ENCODE measurements at places on chromosomes 11 and 22.

- DNase-seq = no peak
Measured at GRCh38 chr11:20031155-20032001, 128.9 kb downstream of the DBX1 start.

DNA sequence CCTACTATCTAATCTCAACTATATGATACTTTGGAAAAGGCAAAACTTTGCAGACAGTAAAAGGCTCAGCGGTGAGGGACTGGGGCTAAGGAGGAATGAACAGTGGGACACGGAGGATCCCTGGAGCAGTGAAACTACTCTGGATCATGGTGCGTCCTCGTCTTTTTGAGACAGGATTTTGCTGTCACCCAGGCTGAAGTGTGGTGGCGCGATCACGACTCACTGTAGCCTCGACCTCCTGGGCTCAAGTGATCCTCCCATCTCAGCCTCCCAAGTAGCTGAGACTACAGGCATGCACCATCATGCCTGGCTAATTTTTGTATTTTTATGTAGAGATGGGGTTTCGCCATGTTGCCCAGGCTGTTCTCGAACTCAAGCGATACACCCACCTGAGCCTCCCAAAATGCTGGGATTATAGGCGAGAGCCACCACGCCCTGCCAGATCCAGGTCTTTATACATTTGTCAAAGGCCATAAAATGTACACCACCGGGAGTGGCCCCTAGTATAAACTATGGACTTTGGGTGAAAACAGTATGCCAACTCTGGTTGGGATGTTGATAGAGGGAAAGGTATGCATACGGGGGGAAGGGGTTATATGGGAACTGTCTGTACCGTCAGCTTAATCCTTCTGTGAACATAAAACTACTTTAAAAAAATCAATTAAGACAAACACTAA lies 28.0 kb upstream of the CYP2D6 start:
- DNase-seq = no peak

DNA sequence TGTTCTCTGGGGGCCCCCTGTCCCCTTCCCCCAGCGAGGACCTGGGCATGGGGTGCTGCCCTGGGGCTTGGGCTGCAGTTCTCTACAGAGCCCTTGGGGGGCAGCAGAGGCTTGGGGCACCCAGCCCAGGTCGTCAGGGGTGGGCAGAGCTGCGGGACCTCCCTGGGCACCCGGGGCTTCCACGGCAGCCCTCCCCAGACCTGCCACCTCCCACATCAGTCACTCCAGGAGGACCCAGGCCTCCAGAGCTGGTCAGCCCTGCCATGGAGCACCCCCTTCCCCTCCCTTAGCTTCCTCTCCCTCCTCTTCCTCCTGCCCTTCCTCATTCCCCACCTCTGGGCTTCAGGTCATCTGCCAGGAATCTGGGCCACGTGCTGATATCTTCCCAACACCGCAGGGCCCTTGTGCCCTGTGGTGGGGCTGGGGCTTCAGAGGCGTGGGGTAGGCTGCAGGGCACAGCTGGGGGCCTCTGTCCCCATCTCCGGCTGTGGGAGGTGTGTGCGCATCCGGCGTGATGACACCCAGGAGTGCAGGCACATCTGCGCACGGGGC lies 5.8 kb downstream of the TSPAN4 start:
- peak; percentile 80 for DNase-seq

- DNase-seq = no peak
Measured at GRCh38 chr11:104155375-104155774, 8.6 kb downstream of the PDGFD start.

DNA sequence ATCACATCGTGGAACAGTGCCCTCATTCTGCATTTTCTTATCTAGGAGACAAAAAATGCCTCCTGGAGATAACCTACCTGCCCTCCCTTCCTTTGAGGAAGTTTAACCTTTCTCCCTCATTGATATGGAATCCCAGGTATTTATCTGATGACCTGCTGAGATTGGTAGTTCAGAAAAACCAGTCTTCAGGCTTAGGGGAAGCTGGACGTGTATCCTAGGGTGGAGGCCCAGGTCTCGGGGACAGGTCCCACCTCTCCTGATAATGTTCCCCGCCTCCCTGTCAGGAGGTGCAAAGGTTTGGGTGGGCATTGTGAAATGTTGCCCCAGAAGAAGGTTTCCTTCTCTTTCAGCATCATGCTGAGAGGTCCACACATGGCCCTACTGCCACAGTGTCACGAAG lies 186.9 kb upstream of the NAV2 start:
- no peak for DNase-seq

- DNase-seq = no peak
Measured at GRCh38 chr11:59267196-59267595, 54.5 kb upstream of the MPEG1 start.

DNA sequence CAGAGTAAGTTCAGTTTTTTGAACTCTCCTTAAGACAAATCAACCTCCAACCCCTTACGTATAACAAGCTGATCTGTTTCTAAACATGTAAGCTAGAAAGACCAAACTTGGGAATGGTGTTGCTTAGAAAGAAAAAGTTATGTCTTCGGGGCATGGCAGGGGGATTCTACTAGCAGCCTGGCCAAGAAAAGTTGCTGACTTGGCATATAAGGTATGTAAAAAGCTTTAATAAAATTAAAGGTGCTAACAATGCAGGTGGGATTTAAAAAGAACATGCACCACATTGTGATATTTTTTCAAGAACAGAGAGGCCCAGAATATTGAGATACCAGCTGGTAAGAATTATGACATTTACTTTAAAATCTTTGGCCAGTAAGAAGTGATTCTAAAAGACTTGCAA lies 411.4 kb upstream of the CCDC90B start:
- DNase-seq = no peak

DNA sequence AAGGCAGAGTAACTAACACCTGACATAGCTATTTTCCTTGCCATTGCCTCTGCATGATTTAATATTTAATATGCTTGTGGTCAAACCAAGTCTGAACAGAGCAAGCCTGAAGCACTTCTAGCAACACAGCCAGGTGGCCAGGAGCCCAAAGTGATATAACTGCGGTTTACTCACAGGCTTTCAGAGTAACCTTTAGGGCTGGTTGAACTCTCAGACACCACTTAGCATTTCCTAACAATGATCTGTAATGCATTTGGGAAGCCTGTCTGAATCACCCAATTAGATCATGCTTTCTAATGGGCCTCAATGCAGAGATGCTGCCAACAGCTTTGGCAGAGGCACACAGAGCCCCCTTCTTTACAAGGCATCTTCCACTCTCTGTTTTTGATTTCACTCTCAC lies 96.1 kb downstream of the FDX1 start:
- DNase-seq = no peak

DNA sequence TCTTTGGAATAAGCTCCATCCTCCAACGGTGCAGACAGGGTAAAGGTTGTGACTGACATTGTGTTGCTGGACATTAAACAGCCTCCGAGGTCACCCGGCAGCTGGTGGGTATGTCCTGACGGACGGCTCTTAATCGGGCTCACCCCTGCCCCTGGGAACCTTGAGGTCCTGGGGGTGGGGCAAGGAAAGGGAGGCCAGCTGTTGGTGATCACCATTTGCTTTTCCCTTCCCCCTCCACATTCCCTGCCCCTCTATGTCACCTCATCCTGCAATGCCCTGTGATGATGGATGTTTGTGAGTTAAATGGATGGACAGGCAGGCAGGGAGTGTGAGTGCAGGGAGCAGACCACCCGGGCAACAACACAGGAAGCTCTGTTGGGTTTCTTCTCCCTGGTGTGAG lies 26.3 kb downstream of the APLNR start:
- DNase-seq = no peak

DNA sequence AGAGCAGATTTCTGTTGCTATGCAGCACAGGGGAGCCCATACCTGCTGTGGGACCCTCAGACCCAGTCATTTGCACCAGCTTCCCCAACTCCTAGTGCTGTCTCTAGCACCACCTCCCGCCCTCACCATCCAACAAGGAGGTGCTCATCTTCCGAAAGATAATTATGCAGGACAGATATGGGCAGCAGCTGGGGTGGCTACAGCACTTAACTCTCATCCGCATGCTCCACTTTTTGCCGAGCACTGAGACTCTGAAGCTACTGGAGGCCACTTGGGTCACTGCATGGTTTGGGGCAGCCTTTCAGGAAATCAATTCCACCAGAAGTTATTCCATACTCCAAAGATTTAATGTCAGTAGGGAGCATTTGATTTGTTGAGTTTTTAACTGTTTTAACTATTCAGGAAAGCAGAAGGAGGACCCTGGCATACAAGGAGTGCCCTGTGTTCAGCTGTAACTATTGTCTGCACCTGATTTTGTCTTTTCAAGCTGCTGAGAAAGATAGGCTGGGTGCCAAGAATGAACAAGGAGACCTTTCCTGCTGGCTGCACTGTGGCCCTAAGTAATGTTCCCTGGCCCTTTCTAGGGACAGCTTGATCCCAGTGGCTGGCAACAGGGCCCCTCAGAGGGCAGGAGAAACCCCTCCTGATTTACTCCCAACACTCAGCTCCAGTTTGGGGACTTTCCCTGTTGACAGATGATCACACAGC lies 67.3 kb upstream of the CSNK2A3 start:
- no peak for DNase-seq

GRCh38 chr11:99706848-99707247 lies 686.1 kb downstream of the CNTN5 start:
- no peak for DNase-seq

DNA sequence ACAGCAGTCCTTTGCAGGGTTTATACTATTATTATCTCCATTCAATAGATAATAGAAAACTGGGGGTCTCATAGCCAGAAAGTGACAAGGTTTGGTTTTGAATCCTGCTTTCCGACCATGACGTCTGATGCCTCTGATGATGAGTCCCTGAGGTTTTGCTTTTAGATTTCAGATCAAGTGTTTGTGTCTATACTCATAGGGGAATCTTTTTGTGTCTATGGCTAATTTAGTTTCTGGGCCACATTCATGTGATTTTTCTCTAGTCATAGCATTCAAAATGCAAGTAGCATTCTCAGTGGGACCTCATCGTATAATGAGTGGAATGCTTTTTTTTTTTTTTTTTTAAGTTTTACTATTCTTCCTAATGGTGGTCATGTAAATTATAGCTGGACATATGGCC lies 72.9 kb downstream of the TNRC6B start:
- no peak for DNase-seq

DNA sequence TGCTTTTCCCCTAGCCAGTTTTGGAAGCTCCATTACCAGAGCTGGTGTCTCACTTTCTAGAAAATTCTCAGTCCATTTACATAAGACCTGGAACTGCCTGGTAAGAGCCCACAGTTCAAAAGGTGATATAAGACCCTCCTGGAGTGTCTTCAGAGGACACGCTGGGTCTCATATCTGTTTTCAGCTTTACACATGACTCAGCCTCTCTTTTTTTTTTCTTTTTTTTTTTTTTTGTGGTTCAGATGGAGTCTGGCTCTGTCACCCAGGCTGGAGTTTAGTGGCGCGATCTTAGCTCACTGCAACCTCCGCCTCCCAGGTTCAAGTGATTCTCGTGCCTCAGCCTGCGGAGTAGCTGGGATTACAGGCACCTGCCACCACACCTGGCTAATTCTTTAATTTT lies 30.7 kb downstream of the WEE1 start:
- DNase-seq = no peak

DNA sequence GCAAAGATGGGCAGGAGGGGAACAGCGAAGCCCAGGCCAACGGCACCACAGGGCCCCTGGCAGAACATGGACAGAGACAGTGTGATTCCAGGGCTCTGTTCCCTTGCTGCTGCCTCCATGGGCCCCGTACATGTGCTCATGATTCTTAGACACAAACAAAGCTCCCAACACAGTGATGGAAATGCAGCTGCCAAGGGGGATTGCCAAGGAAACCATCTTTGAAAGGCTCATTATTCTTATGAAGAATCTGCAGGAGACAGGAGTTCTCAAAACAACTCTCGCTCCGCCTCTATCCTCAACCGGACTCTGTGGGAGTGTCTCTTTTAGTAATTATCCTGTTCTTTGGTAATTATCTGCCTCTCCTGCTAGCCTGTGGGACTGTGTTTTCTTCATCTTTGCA lies 32.2 kb downstream of the SERPINH1 start:
- DNase-seq = no peak

- no peak for DNase-seq
Measured at GRCh38 chr11:15907806-15908205, 448.5 kb downstream of the SOX6 start.

DNA sequence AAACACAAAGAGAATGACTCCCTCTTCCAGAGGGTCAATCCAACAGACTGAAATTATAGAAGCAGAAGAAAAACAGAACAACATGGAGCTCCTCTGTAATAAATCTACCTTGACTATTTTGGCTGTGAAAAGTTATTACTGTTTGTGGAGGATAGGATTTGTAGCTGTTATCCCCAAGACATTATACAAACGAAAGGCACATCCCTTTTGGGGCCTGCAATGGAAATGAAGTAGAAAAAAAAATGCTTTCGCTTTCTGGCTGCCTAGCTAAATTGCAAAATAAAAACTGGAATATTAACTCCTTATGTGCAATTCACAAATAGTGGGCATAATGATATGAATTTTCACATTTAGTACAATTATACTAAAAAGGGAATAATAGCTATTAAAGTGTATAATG lies 123.8 kb upstream of the CCDC179 start:
- no peak for DNase-seq

DNA sequence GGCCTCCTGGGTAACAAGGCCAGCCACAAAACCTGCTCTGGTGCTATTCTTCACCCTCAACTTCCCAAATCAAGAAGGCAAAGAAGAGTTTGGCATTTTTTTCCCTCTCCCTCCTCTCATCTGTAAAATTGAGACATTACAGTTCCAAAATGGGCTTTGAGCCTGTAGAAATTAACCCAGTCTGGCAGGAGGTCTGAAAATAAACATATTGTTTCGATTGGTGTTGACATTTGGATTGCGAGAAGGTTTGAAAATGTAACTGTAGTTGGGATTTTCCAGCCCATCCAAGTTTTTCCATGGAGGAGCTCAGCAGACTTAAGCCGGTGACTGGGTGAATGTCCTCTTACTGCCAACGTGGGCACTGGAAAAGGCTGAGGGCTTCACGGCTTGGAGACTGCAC lies 35.0 kb upstream of the ALX4 start:
- no peak for DNase-seq

- no peak for DNase-seq
Measured at GRCh38 chr11:74090701-74091100, 80.1 kb downstream of the C2CD3 start.

- DNase-seq = no peak
Measured at GRCh38 chr11:126837581-126837980, 163.0 kb downstream of the KIRREL3 start.

GRCh38 chr11:47189100-47189834 lies 3.0 kb upstream of the PACSIN3 start:
- DNase-seq = no peak

DNA sequence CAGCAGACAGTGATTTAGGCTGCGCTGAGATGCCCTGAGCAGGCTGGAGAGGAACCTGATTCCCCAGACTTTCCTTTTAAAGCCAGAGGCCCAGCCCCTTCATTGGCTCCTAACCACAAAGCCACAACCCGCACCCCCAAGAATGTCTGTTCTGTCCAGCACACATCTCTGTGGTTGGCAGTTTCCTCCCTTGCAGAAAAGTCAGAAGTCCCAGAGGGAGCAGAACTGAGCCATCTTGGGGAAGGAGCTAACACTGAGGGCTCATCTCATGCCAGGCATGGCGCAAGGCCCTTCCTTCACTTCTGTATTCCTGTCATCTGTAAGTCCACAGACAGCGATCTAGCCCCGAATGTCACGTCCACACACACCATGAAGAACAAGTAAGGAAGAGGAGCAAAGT lies 97.1 kb upstream of the SYT13 start:
- DNase-seq = no peak

- no peak for DNase-seq
Measured at GRCh38 chr11:3014057-3014938, 22.2 kb upstream of the NAP1L4 start.

Measured in memory B cell (primary cell).